ENCODE measurements at places on chromosomes 16 and 17.

- DNase-seq = no peak
These were observed 27.0 kb upstream of the NF1 start for GRCh38 chr17:31067691-31068184.

DNA sequence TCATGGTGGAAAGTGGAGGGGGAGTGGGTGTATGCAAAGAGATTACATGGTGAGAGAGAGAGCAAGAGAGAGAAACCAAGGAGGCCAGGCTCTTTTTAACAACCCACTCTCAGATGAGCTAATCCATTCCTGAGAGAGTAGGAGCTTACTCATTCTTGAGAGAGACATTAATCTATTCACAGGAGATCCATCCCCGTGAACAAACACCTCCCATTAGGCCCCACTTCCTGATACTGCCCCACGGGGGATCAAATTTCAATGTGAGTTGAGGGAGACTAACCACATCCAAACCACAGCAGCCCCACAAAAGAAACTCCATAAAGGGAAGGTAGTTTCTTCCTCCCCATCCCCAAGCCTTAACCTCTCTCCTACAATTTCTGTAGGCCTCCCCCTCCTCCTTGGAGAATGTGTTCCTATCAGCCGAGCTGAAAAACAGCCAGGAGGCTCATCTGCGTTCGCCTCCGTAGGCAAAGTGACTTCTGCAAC, 450.0 kb downstream of the NPIPA7 start:
- DNase-seq = no peak

DNA sequence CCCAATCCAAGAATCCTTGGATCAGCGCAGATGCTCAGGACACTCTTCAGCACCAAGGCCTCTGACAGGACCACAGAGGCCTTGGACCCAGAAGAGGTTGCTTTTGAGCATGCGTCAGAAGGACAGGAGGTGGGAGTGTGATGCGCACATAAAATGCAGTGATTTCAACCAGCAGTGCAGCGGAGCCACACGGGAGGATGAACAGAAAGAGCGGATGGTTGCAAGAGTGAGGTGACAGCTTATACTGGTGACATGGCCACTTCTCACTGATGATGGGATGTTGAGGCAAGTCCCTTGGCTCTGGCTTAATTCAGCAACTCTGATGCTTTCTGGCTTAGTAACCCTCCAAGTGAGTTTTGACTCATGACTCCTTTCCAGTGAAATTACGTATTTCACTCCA, 25.2 kb upstream of the ERN1 start:
- DNase-seq = no peak

GRCh38 chr17:9837551-9838471, 12.1 kb downstream of the GLP2R start:
- DNase-seq = no peak

GRCh38 chr17:8158267-8159031, 4.3 kb downstream of the VAMP2 start:
- DNase-seq = peak; percentile 75

DNA sequence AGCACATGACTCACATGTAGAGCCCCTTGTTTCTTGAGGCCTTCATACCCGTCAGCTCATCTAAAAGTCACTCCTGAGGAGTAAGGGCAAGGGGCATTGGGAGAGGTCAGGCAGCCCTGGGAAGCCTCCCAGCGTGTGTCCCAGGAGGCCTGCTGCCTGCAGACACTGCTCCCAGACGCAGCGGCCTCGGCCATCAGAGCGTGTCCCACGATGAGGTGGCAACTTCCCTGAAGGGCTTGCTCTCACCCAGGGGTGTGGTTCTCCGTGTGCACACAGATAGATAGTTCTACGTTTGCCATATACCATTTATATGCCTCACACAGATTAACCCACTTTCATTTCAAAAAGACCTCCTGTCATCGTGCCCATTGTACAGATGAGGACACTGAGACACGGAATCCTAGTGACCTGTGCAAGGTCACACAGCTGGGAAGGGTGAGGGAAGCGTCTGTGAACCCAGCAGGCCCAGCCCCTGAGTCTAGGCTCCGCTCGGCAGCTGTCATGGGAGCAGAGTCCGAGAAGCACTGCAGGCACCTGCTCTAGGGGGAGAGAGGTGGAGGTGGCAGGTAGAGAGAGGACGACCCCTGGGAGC, 8.3 kb downstream of the TUBB3 start:
- no peak for DNase-seq

- DNase-seq = no peak
These were observed 13.2 kb upstream of the CLUH start for GRCh38 chr17:2724784-2725164.

DNA sequence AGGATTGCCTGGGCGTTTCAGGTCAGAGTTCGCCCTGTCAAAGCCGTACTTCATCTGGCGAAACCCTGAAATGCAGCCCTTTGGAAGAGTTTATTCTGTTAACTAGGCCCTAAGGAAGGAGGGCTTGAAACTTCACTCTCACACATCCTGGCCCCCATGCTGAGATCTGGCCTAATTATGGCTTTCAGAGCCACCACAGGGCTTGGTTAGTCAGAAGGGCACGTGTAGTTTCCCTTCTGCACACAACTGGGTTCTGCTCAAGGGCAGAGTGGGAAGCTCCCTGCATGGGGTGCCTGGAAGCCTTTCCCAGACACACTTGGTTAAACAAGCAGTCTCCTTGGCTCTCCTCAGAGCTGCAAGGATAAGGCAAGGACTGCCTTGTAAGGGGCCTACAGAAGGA, 397.3 kb downstream of the SHISA9 start:
- no peak for DNase-seq

GRCh38 chr16:55274391-55274790, 49.6 kb upstream of the IRX6 start:
- DNase-seq = no peak

DNA sequence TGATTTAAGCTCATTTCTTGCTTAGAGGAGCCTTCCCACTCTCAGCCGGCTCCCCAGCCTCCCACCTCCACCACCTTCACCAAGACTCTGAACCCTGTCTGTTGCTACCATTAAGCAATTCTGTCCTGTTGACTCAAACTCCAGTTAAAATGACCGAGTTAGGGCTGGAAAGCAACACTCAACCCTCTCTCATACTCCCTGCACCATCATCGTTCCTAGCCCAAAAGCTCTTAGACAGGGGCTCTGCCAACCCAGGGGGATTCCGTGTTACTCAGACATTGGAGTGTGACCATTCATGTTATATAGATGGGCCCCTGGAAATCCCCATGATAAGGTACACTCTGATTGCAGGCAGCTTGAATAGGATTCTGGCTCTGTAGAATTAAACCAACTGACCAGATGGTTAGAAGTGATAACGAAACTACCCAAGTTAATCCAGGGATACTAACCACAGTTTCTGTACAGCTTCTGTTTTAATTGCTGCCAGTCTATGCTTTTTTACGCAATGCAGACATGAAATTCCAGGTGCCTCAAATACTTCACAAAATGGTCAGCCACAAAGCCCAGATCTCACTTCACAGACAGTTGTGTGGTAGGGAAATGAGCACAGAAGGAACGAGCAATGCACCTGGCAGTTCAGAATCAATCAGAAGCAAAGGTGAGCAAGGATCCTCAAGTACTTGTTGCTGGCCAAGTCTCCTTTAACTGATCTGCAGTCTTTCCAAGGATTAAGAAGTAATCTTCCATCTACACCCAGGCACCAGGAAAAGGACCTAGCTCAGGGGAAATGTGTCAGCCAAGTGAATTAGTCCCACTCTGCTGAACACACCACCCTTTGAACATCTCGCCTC, 2.1 kb downstream of the SSTR2 start:
- DNase-seq = no peak

DNA sequence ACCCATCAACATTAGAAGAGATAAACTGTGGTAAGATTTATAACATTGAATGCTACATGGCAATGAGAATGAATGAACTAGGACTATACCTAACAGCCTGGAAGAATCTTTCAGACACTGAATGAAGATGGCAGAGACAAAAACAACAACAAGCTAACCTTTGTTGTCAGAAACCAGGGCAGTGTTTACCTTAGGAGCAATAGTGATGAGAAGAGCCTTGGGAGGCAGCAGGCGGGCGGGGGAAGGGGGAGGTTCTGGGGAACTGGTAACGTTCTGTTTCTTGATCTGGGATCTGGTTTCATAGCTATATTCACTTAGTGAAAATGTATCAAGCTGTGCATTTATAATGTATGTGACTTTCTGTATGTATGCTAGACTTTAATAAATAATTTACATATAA, 139.0 kb upstream of the TNRC6C start:
- no peak for DNase-seq

DNA sequence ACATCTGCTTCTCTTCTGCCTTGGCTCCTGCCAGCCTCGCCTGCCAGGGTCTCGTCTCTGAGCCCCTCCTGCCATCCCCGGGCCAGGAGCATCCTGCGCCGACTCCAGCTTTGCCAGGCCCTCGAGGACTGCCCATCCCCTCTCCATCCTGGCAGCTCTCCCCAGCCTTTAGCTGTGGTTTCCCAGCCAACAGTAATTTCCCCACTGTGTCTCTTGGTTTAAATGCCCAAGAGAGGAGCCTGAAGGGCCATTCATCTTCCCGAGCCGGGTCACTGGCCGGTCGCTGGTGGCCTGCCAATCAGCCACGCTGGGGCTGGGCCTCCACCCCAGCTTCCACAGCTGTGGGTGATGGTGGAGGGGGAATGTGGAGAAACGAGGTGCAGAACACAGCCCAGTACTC, 47.8 kb downstream of the MRC2 start:
- DNase-seq = no peak

DNA sequence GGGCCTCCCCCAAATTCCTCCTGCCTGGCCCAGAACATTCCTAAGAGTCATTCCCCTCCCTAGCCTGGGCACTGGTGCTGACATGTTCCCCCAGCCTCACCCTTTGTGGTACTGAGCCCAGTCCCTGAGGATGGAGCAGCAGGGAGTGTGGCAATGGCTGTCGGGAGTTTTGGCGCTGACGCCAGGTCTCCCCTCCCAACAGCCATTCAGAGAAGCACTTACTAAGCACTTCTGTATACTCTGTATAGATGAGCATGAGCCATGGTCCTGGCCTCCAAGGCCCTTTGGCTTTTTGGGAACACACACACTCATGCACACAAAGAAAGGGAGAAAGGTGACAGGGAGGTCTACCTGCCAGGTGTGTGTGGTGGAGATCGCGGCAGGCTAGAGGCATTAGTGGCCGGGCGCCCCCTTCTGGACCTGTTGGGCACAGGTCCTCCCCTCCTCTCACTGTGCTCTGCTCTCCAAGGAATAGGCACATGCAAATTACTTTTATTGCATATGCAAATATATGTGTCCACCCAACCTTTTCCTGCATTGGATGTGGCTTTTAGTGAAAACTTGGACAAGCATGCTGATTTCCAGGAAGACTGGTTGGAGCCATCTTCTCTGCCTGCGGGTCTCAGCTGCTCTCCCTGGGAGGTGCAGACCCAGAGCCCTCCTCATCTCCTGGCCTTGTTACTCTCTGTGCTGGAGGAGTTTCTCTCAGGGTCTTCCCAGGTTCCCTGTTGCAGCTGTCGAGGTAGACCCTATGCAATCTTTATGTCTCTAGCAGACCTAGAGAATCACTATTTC, 17.4 kb upstream of the C17orf107 start:
- DNase-seq = peak; percentile 38
